ENCODE measurements at places on chromosomes 2 and 18.
A peak's percentile ranks its signal among the peaks of the same experiment; 100 is the strongest.

- no peak for DNase-seq
These were observed 81.0 kb downstream of the R3HDM1 start for GRCh38 chr2:135612319-135612718.

GRCh38 chr2:204575463-204575862 is 30.2 kb downstream of the PARD3B start:
- DNase-seq, result no peak

- no peak for DNase-seq
These were observed at the start of gene DTNA for GRCh38 chr18:34709750-34710441. TSS of gene DTNA (plus strand) at chr18:34710298. CDS start at chr18:34755977, 45,679 bp downstream.

DNA sequence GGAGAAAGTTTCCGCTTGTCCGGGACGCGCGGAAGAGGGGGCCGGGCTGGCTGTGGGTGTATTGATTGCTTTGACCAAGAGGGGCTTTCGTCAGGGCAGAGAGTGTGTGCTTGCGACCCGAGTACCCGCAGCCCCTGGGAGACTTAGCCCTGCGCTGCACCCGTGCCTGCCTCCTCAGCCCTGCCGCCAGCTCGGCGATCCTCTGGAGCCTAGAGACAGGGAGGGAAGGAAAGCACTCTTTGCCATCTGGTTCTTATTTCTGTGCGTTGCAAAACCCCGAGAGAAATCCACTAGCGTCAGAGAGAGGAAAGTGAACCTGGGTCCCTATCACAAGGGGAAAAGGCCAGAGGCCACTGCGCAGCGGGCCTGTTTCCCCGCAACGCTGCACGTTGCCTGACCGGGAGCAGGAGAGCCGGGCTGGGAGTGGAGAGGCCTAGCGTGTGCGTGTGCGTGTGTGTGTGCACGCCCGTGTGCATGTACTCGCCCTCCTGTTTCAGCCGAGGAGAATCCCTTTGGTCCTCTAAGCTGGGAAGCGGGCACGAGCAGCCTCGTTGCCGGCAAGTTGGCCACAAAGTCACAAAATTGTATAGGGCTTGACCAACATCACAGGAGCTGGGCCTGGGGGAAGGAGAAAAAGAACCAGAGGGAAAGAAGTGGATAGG is 1.7 kb downstream of the SIX3 start:
- no peak for DNase-seq

- no peak for DNase-seq
These were observed 19.8 kb downstream of the POU3F3 start for GRCh38 chr2:104873689-104874054.

GRCh38 chr2:240955306-240956170 is 42.9 kb upstream of the SNED1 start:
- DNase-seq, result no peak

DNA sequence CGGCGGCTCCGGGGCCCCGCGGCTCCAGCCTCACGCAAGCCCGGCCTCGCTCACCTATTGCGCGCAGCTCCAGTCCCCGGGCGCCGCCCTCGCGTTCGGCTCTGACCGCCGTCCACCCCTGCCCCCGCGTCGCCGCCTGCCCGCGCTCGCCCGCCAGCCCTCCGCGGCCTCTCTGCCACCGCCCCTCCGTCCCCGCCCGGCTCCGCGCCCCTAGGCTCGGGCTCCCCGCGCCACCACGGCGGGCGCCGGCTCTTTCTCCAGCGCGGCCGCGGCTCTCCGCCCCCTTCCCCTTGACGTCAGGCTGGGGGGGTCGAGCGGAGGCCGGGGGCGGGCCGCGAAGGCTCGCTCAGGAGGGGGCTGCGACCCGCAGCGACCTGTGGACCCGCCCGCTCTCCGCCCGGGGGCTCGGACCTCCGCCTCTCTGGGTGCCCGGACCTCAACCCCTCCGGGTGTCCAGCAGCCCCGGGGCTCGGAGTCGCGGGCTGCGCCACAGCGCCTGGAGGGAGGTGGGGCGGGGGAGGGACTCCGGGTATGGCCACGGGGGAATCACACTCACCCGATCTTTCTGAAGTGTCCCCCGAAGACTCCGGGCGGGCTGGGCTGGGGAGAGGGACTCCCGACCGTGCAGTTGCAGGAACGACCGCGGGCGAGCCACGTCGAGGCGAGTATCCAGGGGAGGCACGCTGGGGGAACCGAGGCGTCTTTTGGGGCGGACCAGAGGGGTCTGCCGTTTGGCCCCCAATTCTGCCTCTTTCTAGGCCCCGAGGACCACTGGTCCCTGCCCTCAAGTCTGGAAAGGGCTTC is at the start of gene SEMA4C:
Gene SEMA4C, minus strand, starts transcription at position 259 of the 804 bp plus-strand sequence. CDS start 2,194 bp downstream, outside the sequence.
- peak; percentile 56 for DNase-seq

GRCh38 chr2:197477797-197478196 is 21.8 kb downstream of the HSPD1 start:
- DNase-seq, result no peak

- DNase-seq, result no peak
These were observed 213.9 kb downstream of the ANAPC1 start for GRCh38 chr2:111669928-111670695.

GRCh38 chr2:100137318-100137717 is 5.1 kb downstream of the AFF3 start:
- no peak for DNase-seq

- no peak for DNase-seq
These were observed 463.7 kb upstream of the DSEL start for GRCh38 chr18:67980241-67980640.

DNA sequence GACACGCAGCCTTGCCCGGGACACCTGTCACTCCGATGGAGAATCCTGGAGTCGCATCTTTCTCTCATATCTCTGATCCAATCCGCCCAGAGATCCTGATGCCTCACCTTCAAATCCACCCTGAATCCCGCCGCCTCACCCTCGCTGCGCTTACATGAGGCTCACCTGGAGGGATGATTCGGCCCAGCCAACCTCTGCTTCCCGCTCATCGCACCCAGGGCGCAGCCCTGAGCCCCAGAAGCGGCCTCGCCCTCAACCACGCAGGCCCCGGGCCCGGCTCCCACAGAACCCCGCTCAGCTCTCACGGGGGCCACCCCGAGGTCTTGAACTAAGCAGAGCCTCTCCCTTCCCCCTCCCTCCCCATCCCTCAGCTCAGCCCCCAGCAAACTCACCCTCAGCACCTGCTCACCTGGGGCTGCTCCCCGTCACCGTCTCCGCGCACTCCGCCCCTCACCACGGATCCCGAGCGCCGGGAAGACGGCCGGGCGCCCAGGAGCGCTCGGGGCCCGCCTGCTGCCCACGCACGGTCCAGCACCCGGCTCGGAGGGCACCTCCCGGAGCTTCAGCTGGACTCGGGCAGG is 160.0 kb downstream of the NDUFA10 start:
- no peak for DNase-seq

DNA sequence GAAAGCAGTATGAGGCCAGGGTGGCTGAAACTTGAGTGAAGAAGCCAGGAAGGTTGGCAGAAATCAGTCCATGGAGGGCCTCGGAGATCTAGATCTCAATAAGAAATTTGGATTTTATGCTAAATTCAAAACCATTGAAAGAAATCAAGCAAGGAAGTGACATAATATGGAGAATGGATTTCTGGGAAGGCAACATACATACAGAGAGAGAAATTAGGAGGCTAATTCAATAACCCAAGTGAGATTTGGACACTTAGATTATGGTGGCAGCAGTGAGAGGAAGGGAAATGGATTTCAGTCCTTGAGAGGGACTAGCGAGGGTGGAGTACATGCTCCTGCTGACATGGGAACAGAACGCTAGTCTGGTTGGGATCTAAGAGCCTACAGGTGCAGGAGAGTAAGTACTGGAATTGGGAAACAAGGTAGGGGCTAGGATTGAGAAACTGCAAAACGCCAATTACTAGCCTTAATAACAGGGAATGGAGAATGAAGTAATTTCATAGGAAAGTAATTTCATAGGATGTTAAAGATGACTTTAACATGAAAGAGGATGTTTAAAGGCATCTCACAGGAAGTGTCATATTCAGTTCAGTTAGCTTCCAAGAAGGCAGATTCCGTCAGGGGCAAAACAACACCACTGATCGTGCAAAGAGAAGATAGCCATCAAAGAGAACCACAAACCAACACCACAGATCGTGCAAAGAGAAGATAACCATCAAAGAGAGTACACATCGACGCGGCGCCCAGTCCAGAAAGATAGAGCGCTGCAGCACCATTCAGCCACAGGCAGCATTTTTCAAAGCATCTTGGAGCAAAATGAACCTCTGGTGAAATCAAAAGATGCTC is 27.2 kb downstream of the CDKL4 start:
- DNase-seq, result peak; percentile 77

- no peak for DNase-seq
These were observed 48.7 kb downstream of the TNS1 start for GRCh38 chr2:217954051-217954450.

- DNase-seq, result no peak
These were observed 225.3 kb upstream of the THUMPD2 start for GRCh38 chr2:40004336-40004735.

GRCh38 chr2:132943829-132944228 is 273.8 kb upstream of the LYPD1 start:
- no peak for DNase-seq

- peak; percentile 52 for DNase-seq
These were observed 86.0 kb downstream of the RBMS1 start for GRCh38 chr2:160407393-160408172.

DNA sequence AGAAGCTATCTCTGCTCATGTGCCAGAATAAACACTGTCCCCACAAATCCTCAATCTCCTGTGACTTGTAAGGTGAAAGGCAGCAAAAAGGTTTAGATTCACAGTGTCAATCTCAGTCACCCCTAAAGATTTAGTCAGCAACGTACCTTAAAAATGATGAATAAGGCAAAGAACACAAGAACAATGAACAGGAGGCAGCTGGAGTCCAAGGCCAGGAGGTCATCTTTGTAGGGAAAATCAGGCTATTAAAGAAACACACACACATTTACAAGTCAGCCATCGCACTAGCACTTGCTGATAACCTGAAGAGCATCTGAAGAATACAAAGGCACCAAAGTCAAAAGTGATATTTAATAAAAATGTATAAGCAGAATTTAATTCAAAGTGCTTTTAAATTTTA is 16.6 kb downstream of the LAPTM4A start:
- no peak for DNase-seq
